ELR (cell line): ENCODE measurements at places on chromosomes 5 and 9.

DNA sequence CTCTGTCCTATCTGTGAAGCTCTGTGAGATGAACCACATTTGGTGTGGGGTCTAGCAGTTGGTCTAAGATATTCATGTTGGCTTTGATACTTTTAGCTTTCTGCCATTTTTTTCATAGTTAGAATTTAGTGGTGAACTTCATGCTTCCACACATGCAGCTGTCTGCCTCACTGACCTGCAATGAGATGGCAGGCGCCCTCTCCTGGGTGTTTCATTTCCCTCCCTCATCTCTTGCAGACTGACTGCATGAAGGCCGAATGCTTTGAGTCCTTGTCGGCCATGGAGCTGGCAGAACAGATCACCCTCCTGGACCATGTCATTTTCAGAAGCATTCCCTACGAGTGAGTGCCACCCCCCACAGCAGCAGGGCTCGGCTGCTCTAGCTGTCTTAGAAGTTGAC is 26.1 kb upstream of the CKMT2 start:
- peak; percentile 36 for DNase-seq

DNA sequence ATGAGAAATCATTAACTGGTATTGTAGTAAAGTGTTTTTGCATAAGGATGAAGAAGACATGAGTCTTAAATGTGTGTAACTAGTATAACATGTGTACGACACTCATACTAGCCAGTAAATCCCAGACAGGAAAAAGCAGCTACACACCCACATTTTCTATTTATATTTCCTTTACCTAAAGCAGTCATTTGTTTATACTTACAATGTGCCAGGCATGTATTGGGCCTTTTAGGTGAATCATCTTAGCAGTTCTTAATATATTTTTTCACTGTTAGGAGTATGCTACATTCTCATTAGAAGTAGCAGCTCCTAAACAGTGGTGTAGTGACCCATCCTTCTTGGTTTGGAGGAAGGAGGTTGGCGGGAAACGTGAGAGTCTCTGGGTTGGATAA is 55.8 kb upstream of the TMC1 start:
- DNase-seq = peak; percentile 75

- DNase-seq = no peak
Observed at GRCh38 chr9:17624571-17624970, 45.7 kb downstream of the SH3GL2 start.

DNA sequence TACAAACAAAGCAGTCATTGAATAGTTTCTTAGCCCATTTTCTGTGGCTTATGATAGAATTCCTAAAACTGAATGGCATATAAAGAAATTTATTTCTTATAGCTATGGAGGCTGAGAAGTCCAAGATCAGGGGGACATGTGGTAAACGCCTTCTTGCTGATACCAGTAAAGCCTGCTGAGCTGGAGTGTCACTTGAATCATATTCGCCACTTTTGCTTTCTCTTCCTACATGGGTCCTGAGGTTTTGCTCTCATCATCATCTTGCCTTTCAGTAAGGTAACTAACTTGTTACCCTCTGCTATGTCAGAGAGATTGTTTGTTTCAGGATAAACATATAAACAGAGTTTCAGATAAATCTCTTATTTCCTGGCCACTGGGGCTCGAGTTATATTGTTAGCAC is 203.3 kb upstream of the DMRT1 start:
- DNase-seq = no peak

- no peak for DNase-seq
Observed at GRCh38 chr9:131142160-131142559, 16.8 kb downstream of the NUP214 start.

DNA sequence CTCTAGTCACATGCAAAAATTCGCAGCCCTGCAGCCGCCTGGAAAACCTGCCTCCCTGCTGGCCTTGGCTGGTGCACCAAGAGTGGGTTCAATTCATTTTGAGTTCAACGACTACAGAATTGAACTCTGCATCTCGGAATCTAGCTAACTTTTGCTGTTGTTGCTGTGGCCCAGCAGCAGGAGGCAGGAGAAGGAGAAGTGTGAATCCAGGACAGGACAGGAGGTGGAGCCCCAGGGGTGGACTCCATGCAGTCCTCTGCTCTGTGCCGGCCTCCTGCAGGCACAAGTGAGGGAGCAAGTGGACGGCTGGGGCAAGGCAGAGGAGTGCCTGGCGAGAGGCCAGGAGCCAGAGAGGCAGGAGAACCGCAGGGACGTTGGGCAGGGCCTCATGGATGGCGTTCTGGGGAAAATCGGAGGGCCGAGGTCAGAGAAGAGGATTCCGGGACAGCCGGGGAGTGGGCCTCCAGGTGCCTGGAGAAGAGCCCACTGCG is 214.2 kb downstream of the FANCC start:
- DNase-seq = peak; percentile 9
